Stimulated activated CD4-positive, alpha-beta T cell treated with anti-CD3 and anti-CD28 coated beads, Interleukin-1b, Interleukin-23, amount 100 ng/mL, for 48 hours (primary cell): ENCODE measurements at places on chromosomes 3 and 15.

DNA sequence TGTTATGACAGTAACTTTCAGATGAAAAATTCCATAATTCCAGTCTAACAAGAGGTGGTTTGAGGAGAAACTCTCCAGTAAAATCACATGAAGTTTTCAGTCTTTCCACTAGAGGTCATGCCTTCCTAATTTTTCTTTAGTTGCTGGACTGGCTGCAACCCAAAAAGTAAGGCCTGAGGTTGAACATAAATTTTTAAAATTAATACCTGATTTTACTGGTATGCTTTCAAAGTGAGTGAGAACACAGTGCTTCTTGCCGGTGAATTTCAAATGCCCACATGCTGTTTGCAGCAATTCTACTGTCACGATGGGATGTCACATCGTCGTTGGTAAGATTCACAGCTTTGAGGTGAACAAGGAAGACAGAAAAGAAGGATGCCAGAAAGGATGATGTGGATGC, 89.0 kb upstream of the FGF12 start:
- no peak for DNase-seq

GRCh38 chr3:62955126-62955525, 79.9 kb upstream of the CADPS start:
- DNase-seq: no peak

DNA sequence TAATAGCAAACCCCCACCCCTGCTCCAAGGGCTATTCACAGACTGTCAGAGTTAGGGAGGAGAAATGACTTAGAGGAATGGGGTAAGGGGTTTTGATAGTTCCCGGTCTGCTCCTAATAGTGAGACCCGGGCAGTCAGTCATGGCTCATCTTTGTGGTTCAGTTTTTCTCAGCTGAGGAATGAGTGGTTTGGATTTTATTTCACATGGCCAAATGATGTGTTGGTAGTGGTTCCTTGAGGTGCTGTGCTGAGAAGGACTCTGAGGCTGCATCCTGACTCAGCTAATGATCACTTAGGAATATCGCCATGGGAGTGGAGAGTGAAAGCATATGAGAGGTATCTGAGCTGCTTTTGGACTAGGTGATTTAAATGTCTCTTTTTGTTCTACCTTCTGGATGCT, 80.2 kb downstream of the LPP start:
- no peak for DNase-seq

DNA sequence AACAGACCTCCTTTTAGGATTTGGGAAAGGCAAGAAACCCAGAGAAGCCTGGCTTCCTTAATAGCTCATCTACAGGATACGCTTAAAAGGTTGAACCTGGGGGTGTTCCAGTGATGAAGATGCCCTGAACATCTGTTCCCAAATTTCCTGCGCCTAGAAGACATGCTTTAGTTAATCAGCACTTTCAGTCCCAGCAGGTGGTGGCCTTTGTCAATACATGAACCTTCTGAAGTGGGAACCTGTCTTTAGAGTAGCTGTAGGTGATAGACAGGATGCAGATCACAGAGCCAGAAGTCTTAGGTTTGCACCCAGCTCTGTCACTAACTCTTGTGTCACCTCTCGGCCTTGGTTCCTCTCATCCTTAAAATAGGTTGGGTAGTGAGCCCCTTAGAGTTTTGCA, 149.7 kb upstream of the SYNPR start:
- no peak for DNase-seq

GRCh38 chr15:81896356-81896755, 149.5 kb downstream of the MEX3B start:
- DNase-seq: no peak

GRCh38 chr15:88348579-88349230, 92.2 kb upstream of the NTRK3 start:
- DNase-seq: no peak

DNA sequence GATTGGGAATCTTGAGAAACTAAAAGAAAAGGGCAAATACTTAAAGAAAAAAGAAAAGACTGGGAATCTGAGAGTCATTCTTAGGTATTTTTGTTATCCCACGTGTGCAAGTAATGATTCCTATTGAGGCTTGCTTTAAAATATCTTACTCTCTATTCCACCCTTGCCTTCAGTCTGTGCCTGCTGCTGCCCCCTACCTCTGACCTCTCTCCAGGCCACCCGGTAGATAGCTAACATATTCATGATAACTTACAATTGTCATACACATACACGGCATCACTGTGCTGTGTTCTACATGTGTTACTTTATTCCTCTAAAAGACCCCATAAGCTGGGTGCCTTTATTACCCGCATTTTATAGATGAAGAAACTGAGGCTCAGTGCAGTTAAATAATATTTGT, 27.8 kb upstream of the ATP13A3 start:
- no peak for DNase-seq

GRCh38 chr3:41715376-41715775, 246.5 kb downstream of the ULK4 start:
- DNase-seq: no peak

DNA sequence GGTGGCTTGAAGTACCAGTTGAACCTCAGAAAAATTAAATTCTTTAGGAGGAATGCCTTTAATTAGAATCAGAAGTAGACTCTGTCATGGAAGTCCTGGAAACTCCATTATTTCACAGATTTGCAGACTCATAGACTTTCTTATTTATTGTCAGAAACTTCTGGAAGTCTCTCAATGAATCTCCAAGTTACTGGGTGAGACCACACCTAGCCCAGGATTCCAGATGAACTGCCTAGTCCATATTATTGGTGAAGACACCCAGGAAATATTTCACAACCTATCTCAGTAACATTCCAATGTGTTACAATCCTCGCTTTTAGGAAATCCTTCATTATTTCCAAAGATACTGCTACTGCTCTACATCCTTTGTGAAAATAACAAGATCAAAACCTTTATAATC, 6.5 kb upstream of the THBS1 start:
- DNase-seq: no peak

- DNase-seq: no peak
Measured at GRCh38 chr15:70008697-70009290, 88.9 kb downstream of the TLE3 start.

GRCh38 chr3:36648241-36649034, 115.9 kb downstream of the DCLK3 start:
- DNase-seq: no peak

DNA sequence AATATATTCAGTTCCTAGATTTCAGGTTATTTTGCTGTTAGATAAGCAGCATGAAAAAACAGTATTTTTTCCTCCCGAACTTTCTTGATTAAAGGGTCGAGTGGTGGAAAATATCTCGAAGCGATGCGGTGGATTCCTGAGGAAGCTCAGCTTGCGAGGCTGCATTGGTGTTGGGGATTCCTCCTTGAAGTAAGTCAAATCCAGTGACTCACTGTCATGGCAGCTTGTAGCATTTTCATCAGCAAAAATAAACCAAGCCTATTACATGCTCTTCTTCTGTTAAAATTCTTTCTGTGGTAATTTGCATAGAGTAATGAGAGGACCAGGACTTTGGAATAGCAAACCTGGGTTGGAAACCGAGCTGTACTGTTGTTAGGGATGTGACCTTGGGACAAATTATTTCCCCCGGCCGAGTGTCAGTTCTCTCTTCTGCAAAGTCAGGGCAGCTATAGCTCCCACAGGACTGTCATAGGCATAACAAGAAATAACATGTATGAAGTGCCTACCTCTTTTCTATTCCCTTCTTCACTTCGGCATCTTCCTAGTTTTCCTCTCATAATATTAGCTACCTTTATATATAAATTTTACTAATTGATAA, 75.6 kb downstream of the UBP1 start:
- no peak for DNase-seq

DNA sequence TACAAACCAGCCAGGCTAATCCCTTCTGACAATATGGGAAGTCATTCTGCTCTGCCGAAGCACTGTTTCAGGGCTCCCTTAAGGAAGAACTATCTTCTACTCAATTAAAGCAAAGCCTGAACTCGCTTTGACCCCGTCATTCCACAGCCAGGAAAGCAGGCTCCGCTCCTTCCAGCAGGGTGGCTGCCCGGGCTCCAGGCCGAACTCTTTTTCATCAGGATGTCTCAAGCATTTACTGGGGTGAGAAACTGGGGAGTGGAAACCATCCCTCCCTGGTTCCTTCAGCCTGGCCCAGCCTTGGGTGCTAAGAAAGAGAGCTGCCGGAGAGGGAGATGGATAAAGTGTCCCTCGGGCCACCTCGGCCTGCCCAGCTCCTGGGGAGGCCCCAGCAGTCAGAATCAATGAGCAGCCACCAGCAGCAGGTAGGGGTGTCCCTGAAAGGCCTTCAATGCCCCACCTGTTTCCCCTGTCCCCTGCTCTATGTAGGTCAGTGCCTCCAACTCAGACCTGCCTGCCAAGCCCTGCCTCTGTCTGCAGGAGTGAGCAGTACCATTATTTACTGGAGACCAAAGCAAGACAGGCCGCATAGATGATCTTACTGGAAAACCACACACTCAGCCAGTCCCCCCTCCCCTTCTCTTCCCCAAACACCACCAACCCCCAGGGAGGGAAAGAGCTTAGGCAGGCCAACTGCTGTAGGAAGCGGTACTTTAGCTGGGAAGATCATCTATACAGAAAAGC, 225.6 kb upstream of the TLE3 start:
- DNase-seq: no peak

DNA sequence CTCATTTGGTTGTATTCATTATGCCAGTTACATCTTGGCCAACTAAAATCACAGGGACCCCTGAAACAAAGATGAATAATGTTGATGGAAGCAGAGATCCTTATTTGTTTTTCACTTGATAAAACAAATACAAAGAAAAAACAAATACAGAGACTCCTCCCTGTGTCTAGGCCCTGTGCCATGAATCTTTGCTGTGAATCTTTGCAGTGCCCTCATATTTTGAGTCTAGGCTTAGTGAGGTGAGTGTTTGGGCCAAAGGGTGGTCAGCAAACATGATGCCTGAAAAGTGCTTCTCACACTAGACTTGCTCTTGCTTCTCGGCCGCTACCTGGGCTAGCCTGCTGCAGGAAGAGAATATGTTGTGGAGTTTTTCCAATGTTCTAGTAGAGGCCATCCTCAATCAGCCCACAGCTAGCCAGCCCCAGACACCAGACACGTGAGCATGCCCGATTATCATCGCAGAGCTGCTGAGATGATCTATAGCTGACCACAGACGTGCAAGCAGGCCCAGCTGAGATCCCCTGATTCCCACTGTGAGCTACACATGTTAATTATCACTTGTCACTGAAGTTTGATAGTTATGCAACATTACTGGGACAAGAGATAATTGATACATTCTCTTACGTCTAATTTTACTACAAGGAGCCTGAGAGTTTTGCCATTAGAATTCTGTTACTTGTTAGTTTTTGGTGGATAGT, 191.4 kb downstream of the THRB start:
- DNase-seq: no peak

DNA sequence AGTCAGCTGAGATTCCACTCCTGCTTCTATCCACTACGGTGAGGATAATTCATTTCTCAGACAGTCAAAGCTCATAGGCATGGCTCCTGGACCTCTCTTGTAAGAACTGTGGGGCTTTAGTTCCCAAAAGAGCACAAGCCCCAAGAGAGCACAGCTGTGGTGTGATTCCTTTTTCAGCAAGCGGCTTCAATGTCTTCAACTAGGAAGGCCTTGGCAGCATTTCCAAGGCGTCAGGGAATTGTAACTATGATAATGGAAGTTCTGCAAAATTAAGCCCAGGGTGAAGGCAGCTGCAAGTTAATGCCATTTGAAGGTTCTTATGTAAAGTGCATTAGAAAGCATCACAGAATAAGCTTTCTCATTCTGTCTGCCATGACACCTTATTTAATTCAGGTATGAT, 657.1 kb downstream of the GRM7 start:
- DNase-seq: no peak

GRCh38 chr15:87707071-87707470, 549.5 kb downstream of the NTRK3 start:
- DNase-seq: no peak

DNA sequence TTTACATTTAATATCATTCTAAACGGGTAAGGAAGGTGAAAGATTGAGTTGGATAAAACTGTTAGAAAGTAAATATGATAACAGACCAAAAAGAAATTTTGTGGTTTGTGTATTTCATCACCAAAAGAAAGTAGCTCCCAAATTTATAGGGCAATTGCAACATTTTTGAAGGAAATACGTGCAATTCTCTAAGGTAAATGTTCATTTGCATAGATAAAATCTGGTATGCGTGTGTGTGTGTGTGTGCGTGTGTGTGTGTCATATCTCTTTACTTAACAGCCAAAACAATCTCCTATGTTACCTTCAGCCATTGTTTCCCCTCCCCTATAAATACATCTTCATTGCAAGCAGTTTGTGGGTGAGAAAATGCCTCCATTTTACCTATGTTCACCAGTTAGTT, 208.4 kb downstream of the TNIK start:
- no peak for DNase-seq

GRCh38 chr3:10764259-10765051, 51.6 kb upstream of the SLC6A11 start:
- no peak for DNase-seq

GRCh38 chr3:166071-166470, 30.5 kb upstream of the CHL1 start:
- no peak for DNase-seq

- no peak for DNase-seq
Measured at GRCh38 chr3:153209596-153209995, 47.6 kb downstream of the RAP2B start.

GRCh38 chr3:126917232-126917804, 65.6 kb upstream of the PLXNA1 start:
- no peak for DNase-seq

DNA sequence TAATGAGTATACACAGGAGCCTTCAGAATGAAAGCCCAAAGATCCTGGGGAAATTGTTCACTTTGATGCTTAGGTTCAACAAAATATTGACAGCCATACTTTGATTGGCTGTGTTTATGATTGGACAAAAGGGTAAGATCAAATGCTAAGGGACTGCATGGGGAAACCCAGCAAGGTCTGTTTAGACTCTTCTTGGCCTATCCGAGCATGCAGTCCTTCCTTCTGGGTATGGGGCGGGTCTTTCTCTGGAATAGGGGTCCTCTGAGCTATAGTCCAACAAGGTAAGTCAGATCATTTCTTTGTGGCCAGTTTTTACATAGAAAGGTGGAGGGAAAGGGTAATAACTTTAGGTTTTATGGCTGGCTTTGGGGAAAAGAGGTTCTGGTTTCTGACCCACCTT, 52.9 kb upstream of the ACKR4 start:
- DNase-seq: no peak

DNA sequence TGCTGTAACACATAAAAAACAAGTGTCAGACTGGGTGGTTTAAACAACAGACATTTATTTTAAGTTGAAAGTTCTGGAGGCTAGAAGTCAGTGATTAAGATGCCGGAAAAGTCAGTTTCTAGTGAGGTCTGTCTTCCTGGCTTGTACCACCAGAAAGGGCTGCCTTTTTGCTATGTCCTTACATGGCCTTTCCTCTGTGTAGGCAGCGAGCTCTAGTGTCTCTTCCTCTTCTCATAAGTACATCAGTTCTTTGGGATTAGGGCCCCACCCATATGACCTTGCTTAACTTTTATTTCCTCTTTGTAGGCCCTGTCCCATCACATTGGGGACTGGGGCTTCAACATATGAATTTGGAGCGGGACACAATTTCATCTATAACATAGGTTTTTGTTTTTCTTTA, 128.0 kb downstream of the BBX start:
- DNase-seq: no peak
